ENCODE measurements at places on chromosomes 5 and 9.

DNA sequence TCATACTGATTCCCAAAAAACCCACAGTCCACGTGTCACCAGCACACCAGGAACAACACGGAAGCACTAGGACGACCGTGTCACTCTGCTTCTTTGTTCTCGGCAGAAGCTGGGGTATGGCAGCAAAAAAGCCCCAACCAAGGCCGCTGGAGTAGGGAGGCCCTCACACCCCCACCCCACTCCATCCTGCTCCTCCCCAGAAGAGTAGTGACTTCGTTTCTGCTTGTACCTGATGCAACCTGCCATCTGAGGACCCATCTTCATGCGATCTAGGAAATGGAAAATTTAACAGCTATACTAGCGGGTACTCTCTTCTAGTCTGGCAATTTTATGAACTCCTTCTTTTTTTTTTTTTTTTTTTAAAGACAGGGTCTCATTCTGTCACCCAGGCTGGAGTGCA is 3.7 kb downstream of the UBAC1 start:
- no peak for DNase-seq

GRCh38 chr5:140346348-140347221 is at the start of gene HBEGF:
Gene HBEGF, minus strand, starts transcription at chr5:140346603. Its CDS starts 275 bp downstream, at chr5:140346328.
- peak; percentile 69 for DNase-seq

GRCh38 chr5:76548525-76549229 is 74.5 kb downstream of the F2RL2 start:
- DNase-seq = no peak

DNA sequence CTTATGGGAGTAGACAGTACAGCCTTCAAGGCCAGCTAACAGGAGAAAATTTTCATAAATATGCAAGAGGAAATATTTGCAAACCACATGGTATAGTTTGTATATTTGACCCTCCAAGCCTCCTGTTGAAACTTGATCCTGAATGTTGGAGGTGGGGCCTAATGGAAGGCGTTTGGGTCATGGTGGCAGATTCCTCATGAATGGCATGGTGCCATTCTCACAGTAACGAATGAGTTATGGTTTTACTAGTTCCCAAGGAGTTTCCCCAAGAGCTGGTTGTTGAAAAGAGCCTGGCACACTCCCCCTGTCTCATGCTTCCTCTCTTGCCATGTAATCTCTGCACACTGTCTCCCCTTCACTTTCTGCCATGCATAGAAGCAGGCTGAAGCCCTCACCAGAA is 3.3 kb upstream of the PAIP1 start:
- DNase-seq = no peak

DNA sequence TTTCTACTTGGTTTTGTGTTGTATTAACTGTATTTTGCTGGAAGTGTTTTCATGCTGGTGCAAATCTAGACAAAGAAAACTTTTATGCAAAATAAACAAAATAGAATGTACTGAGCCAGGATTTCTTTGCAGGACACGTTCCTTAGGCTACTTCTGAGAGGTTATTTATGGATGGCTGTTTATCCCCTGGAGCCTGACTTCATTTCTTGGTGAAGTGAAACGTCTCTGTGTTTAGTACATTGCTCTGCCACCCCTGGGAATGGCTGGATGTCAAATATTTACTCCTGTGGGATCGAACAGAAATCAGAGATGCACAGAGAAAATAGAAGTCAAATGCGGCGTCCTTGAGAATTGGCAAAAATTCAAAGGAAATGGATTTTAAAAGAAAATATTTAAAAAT is 327.1 kb upstream of the MPDZ start:
- no peak for DNase-seq

DNA sequence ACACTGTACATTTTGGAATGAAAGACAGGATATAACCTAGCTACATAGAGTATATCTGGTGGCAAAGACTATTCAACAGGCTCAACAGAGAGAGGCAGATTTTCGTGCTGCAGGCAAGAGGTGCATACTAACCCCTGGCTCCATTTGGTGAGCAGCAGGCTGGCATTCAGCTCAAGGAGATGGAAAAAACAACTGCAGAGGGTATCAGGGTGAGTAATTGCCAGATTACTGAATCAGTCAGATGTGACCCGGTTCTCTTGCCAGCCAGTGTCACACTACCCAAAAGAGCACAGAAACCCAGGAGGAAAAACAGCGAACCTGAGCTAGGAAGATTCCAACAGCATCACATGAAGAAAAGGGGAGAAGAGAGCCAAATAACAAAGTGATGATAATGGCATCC is 130.4 kb upstream of the PRLR start:
- DNase-seq = no peak

GRCh38 chr9:114757984-114758383 is 47.9 kb downstream of the TNFSF15 start:
- DNase-seq = no peak

Data from occipital lobe (tissue), 3 donors.